ENCODE measurements at places on chromosomes 2 and 18.
A peak's percentile ranks its signal among the peaks of the same experiment; 100 is the strongest.

GRCh38 chr18:58934933-58935577, 70.4 kb downstream of the ZNF532 start:
- DNase-seq = no peak

- no peak for DNase-seq
Observed at GRCh38 chr2:152611458-152612231, 105.6 kb downstream of the PRPF40A start.

DNA sequence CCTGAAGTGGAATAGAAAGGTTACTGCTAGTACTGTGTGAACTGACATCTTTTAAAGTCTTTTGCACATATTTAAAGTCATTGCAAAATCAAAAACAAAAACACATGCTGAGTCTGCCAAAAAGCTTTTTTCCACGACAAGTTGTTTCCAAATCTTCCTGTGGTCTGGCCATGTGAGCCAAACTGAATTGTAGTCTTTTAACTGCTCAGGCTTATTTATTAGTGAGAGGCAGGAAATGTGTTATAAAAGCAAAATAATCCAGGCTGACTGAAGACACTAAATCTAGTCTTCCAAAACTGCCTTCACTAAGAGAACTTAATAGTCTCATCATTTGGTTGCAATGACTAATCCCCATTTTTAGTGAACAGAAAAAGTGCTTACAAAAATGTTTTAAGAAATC, 2.3 kb downstream of the KRCC1 start:
- DNase-seq = no peak

DNA sequence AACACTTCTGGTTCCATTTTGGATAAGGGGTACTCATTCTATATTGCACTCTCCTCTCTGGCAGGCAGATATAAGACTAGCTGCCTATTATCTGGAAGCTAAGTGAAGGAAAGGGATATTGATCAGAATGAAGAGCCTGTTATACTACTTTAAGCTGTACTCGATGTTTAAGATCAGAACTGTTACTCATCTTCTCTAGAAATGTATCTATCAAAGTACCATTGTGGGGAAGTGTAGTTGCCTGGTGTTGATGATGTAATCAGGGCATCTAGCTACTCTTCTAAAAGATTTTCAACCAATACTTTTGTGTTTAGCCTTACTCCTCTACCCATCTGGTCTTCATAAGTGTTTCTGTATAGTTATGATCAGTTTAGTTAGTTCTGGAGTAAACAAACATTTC, 5.8 kb downstream of the CAMKMT start:
- DNase-seq = no peak

DNA sequence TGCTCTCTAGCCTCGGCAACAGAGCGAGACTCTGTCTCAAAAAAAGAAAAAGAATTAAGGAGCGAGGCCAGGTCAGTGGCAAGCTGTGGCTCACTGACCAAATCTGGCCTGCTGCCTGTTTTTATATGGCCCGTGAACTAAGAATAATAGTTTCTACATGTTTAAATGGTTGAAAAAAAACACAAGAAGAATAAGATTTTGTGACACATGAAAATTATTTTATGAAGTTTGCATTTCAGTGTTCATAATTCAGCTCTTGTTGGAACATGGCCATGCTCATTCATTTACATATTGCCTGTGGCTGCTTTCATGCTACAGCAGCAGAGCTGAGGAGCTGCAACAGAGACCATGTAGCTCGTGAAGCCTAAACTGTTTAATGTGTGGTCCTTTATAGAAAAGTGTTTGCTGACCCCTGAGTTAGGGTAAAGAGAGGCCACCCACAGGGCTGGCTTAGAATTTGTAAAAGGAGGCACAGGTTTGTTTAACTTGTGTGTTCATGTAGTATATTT, 59.5 kb downstream of the MFSD6 start:
- peak; percentile 41 for DNase-seq

GRCh38 chr2:132462236-132462635, 45.6 kb downstream of the GPR39 start:
- DNase-seq = no peak

DNA sequence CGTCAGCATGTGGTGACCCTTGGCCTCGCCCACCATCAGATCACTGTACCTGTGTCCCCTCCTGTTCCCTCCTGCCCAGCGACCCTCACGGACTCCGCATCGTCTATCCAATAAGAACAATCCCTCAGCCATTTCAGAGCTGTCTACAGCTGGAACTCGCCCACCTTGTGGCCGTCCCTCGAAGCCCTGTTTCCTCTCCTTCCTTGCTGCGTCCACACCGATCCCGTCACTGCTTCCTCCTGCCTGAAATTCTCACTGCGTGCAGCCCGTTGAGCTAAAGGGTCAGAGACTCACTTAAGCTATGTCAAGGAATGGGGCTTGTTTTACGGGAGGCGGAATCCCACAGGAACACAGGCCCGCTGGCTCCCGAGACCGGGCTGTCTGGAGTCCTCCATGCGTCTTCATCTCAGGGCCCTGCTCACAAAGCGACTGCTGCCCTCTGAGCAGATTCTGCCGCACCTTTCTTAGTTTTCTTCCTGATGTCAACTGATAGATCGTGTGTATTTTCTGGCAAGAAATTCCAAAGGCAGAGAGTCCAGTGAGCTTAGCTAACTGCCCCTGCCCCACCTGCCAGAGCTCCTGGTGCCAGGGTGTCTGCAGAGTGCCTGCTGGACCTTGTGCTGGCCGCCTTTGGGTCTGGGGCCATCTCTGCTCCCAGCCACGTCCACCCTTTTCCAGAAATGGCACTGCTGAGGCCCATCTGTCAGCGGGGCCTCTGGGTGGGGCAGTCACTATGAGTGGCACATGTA, 35.3 kb downstream of the KLHL29 start:
- DNase-seq = no peak

DNA sequence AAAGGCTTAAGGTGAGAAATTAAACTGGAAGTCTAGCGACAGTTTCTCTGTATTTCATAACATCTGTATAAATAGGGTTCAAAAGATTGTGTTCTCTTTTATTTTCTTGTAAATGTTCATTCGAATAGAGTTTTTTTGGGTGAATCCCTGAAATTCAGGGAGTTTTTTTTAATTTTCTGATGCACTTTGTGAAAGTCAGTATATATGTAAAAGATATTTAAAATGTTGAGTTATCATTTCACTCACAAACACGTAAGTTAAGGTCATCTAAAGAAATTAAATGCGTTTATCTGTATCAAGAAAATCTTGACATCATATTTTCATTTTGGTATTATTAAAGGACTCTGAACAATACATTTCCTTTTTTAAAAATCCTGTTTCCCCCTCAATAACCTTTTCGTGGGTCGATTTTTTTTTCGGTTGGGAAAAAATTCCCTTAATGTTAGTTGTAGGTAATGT, 3.4 kb downstream of the SP9 start:
- no peak for DNase-seq

GRCh38 chr2:143294068-143294467, 164.8 kb downstream of the ARHGAP15 start:
- no peak for DNase-seq

DNA sequence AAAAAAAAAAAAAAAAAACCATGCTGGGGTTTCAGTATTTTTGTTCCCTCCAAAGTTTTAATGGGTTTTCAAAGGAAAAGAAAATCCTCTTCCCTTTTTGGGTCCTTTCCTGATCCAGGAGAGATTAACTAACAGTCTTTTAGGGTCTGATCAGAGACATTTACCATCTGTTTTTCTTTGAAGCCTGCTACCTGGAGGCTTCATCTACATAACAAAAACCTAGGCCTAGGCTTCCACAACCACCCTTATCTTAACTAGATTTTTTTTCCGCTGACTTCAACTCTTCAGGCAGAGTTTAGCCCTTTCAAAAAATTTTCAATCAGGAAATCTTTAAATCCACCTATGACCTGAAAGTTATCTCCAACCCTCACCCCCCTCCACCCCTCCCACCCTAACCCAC, 154.7 kb downstream of the MBD2 start:
- no peak for DNase-seq

GRCh38 chr2:239662413-239663120, 261.7 kb upstream of the HDAC4 start:
- no peak for DNase-seq

Measured in NCI-H1105 treated with DMSO at 0.1 percent for 48 hours (cell line).